AG10803 (cell line): ENCODE measurements at places on chromosomes 4 and X.

DNA sequence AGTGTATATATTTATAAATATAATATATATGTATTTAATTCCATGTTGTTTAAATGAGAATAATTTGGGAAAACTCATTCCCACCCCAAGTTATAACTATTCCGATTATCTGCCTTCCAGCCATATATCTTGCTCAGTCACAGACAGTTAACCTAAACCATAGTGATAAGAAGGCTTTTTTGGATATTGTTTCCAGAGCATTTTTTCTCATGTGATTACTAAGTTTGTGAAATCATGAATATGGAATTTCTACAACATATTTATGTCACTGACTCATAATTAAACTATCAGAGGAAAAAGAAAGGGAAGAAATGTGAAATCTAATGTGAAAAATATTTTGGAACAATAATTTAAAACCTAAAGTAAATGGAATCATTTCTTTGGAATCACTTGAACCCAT is 1163.5 kb upstream of the PABPC4L start:
- no peak for DNase-seq

GRCh38 chrX:1577845-1578244 is 13.6 kb upstream of the AKAP17A start:
- no peak for DNase-seq

- no peak for DNase-seq
Measured at GRCh38 chr4:47831026-47831679, 6.7 kb downstream of the CORIN start.

DNA sequence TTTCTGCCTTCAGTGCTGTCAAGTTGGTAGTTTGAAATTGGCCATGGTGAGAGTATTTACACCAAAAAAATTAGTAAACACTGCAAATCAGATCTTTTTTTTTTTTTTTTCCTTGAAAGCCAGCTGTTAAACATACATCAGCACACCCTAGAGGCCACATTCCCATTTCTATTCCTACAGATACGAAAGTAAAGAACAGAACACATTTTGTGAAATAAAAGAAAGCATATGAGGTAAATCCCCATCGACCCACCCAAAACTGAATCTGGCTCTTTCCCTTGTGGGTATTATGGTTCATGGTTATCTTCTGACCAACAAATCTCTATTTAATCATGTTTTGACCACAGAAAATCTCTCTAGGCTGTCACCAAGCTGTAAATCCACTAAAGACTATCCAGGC is 41.8 kb upstream of the AP1AR start:
- peak; percentile 20 for DNase-seq

DNA sequence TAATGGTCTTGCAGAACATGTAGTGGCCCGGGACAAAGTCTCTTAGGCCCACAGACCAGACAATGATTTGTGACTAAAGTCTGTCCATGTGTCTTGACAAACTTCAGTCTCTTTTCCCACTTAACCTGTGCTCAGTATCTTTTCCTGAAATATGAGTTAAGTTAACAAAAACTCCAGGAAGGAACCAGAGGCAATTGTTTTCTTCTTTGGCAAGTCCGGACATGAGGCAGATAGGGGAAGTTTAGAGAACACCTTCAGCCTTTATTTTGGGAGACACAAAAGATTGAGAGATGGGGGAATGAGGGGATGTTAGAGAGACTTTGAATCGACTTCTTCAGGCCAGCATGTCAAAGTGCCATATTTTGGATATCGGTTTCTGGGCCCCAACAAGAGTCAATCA is 80.2 kb upstream of the FRMPD4 start:
- DNase-seq: no peak

DNA sequence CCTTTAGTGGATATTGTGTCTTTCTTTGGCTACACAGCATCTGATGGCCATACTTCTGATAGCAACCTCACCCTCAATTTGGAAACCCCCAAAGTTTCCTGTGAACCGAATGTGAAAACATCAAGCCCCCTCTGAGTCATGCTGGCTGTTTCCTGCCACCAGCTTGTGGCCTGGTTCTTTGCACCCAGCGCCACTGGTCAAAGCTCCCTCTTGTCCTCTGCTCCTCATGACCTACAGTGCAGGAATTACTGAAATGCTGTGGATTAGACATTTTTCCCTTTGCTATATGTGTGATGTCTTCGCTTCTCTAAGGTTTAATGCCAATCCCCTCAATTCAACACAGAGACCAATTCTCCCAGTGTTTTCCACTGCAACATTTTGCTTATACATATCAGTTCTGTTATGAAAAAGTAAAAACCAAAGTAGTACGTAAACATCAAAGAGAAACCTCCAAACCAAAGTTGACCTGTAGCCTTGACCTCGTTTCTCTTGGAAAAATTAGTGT is 224.0 kb upstream of the TENM3 start:
- no peak for DNase-seq

DNA sequence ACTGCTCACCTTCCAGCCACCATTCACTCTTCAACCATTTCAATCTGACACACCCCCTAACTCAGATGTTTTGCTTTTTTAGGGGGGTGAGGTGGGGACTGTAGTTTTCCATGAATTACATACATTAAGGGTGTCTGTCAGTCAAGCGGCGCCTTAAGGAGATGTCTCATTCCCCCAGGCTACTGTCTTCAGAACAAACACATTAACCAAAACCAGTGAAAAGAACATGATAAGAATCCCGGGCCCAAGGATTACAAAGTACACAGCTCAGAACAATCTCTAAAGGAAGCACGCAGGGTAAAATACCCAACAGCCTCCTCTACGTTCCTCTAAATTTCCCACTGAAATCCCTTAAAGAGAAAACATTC is 62.5 kb upstream of the IRF2 start:
- no peak for DNase-seq

DNA sequence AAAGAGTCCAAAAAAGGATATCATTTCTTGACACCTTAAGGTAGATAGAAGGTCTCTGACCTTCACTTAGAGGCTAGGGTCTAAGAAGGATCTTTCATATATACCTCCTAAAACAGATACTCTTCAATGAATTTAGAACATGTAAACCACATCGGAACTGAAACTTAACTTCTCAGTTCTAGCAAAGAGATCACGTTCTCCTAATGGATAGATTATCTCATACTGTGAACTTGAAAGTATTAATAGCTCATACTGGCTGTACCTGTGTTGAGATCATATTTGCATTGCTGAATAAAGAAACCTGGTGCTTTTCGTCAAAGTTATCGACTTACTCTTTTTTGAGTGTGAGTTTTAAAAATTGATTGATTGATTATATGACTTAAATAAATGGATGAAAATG is 353.8 kb downstream of the EPHA5 start:
- DNase-seq: no peak

DNA sequence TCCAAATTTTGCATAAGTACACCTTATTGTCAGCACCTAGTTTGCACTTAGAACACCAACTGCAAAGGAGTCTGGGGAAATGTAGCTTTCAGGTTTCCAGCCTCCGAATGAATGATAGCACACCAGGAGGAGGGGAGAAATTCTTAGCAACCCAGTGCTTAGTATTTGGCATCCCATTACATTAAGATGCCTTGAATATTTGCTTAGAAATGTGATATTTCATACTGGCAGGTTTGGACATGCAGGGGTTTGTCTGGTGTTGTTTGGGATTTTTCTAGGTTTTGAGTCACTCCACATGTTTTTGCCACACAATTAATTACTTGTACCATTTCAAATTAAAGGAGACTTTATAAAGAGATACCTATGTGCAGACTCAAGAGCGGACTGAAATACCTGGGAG is 60.3 kb upstream of the CAMK2D start:
- DNase-seq: peak; percentile 71

- no peak for DNase-seq
Measured at GRCh38 chrX:79368441-79368840, 1.3 kb upstream of the ITM2A start.

- DNase-seq: peak; percentile 7
Measured at GRCh38 chr4:1410491-1411325, 4.5 kb upstream of the NKX1-1 start.
